ENCODE measurements at places on chromosomes 2 and 18.

- no peaks in the 10 kb centered on the region for H3K27me3 ChIP-seq
- H3K4me1 ChIP-seq: peaks cover 23% of the 10 kb centered on the region
- no peak for DNase-seq
- no peak overlapping the region for H3K4me3 ChIP-seq
- no peaks in the 10 kb centered on the region for H3K36me3 ChIP-seq
- no peak overlapping the region for H3K27ac ChIP-seq
Observed at GRCh38 chr2:85009019-85009618, 38.2 kb downstream of the KCMF1 start.

GRCh38 chr2:200086911-200087310 lies 131.5 kb downstream of the MAIP1 start:
- no peak overlapping the region for H3K27ac ChIP-seq
- peak; percentile 11 for DNase-seq
- no peaks in the 10 kb centered on the region for H3K27me3 ChIP-seq

DNA sequence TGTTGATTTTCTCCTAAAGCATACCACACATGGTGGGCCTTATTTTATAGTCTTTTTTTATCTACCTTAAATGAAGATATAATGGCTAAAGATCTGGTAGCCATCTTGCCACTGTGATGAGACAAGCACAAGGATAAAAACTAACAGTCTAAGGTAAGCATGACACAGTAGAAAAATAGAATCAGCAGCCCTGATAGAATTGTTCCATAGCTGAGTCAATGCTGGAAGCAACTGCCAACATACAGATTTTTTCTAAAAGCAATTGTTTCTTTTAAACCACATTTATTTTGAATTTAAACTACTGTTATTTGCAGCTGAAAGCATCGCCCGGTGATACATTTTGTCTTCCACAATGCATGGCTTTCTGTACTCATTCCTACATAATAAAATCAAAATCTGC lies 1091.5 kb upstream of the CHAC2 start:
- H3K27ac ChIP-seq: no peak overlapping the region
- H3K27me3 ChIP-seq: no peaks in the 10 kb centered on the region
- H3K36me3 ChIP-seq: no peaks in the 10 kb centered on the region
- H3K4me1 ChIP-seq: no peaks in the 10 kb centered on the region

- peaks cover 9% of the 10 kb centered on the region for H3K4me1 ChIP-seq
- no peak within 1 kb of the TSS for H3K27ac ChIP-seq
Observed at GRCh38 chr2:88452565-88452905, at the start of gene FOXI3. FOXI3 (minus strand) TSS chr2:88452693; CDS start chr2:88452535, 158 bp downstream.

GRCh38 chr2:68831686-68832232 lies 39.4 kb downstream of the BMP10 start:
- H3K36me3 ChIP-seq: no peaks in the 10 kb centered on the region
- H3K4me3 ChIP-seq: no peak overlapping the region
- DNase-seq: no peak
- H3K27ac ChIP-seq: peak overlapping the region; percentile 74

DNA sequence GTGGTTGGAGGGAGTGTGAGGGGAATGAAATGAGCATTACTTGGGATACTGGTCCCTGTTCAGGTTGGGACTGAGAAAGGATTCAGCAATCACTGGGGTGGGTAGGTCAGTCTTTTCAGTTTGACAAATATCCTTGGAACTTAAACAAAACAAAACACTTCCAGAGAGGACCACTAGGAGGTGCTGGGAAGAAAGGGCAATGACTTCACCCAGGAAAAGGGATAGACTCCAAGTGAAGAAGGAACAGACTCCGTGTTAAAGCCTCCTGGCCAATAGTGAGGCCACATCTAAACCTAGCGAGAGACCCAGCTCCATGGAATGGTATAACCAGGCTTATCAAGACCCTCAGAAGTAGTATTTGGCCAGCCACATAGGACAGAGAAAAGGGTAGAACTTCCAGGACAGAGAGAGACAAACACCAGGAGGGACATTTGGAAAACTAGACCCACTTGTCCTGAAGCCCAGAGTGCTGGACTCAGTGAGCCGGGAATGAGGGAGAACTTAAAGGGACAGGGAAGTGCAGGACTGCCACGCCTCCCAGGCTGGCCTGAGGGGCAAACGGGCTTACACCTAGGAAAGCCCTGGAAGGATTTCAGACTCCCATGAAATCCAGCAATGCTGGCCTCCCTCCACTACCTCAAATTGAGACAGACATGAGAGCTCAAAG lies 19.6 kb upstream of the KCNG3 start:
- H3K27ac ChIP-seq: no peak overlapping the region
- H3K36me3 ChIP-seq: no peaks in the 10 kb centered on the region
- no peaks in the 10 kb centered on the region for H3K27me3 ChIP-seq
- no peak overlapping the region for H3K4me3 ChIP-seq
- peak; percentile 48 for DNase-seq

Measured in body of pancreas (tissue), 4 donors.